Activated T-cell treated with anti-CD3 and anti-CD28 coated beads, Interleukin-2, amount 50 U/mL, for 1 hour (primary cell): ENCODE measurements at places on chromosomes 6 and 20.
A peak's percentile ranks its signal among the peaks of the same experiment; 100 is the strongest.

GRCh38 chr6:52108128-52108527 lies 20.7 kb upstream of the PKHD1 start:
- DNase-seq: no peak

DNA sequence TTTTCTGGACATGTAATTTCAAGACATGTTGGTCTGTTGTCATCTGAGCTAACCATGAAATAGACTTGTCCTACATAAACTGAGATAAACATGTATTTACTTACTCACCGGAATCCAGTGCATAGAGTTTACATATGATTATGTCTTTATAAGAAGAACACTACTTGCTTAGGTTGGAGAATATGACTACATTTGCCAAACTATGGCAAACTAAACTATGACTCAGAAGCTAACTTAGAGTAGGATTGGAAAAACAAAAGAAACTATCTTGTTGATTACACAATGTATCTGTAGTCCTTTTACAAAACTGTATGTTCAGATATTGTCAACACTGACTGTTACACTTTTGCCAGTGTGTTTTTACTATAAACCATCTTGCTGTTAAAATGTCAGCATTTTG lies 113.3 kb downstream of the CRYBG1 start:
- DNase-seq: no peak

DNA sequence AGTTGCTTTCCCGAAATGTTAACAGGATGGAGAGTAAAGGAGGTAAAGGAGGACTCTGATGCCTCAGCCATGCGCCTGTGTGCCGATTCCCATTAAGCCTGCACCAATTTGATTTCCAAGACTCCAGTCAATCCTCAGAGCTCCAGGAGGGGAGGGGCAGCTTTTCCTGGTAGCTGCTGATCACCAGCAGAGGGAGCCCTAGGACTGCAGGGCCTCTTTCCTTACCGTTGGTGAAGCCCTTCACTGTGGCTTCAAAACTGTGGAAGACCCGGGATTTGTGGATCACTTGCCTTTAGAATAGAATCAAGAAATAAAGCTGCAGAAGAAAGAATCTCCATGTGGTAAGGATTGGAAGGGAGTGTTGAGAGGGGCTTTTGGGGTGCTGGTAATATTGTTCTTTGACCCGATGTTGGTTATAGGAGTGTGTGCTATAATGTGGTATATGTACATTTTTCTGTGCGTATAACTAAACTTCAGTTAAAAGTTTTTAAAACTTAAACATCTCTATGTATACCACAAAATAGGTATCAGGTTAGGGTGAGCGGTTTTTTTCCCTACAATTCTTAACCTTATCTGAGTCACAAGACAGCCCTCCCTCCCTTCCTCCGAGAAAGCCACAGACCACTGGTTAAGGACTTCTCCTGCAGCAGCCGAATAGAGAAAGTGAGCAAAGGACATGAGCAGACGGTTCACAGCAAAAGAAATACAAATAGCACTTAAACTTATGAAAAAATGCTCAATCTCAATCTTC lies 6.9 kb upstream of the OSER1 start:
- peak; percentile 63 for DNase-seq

DNA sequence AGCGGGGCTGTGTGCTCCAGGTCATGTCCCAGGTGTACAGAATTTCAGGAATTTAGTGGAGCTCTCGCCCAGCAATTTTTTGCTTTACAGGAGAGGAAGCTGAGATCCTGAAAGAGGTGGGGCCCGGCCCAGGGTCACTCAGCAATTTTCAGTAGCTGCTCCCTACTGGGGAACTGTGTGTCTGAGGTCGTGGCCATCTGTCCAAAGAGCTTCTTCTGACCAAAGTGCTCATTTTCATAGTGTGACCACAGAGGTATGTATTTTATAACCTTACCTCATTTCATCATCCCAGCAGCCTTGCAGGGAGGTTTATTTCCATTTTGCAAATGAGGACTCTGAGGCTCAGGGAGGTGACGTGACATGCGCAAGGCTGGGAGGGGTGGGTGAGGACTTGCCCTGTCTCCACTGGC lies 46.3 kb downstream of the FAM209B start:
- DNase-seq: no peak

GRCh38 chr20:22411627-22412450 lies 172.5 kb downstream of the FOXA2 start:
- DNase-seq: no peak

GRCh38 chr6:98657764-98658163 lies 176.6 kb upstream of the POU3F2 start:
- no peak for DNase-seq

- DNase-seq: no peak
Observed at GRCh38 chr6:25332655-25333071, 53.5 kb downstream of the CARMIL1 start.

GRCh38 chr6:163739408-163739725 lies 324.8 kb downstream of the QKI start:
- DNase-seq: no peak

GRCh38 chr6:43021270-43022047 lies at the start of gene RRP36:
Gene RRP36 (plus strand): TSS chr6:43021623. CDS start chr6:43021655, 32 bp downstream.
- DNase-seq: peak; percentile 72

- no peak for DNase-seq
Observed at GRCh38 chr6:168368936-168369335, 49.4 kb upstream of the DACT2 start.

DNA sequence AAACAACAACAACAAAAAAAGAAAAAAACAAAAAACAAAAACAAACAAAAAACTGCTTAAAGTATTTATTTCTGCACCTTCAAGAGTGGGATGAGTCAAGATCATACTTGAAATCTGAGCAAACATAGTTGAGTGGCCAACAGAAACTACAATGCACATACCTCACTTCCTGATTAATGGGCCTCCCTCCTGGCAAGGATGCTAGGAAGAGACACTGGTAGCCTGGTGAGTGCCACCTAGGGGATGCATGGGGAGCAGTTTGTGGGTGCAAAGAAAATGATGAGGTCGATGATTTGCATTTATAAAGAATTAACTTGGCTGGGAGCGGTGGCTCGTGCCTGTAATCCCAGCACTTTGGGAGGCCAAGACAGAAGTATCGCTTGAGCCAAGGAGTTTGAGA lies 808.1 kb downstream of the MAFB start:
- DNase-seq: no peak

DNA sequence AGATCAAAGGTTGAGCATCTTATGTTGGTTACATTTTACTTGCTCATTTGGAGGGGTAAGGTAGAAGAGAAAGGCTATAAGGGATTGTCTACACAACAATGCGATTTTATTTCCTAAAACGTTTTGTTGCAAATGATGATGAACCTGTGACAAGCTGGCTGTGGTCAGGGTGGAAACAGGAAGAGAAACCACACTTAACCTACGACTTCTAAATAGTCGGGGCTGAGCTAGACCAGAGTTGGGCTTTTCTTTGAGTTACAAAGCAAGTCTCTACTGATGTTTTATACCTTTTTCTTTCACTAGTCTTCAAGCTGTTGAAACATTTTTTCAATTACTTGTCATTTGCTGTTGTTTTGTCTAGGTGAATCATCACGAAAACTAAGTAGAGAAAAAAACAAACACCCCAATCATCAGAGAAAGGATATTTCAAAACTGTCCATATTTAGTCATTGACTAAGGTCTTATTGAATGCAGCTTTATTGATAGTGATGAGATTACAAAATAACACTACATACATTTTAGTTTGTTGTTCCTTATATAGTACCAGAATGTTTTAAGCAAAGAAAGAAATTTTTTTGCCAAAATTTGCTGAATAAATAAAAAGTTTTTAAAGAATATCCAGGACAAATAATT lies 18.0 kb downstream of the KLHL31 start:
- DNase-seq: no peak

GRCh38 chr6:81764531-81764930 lies 12.1 kb upstream of the TENT5A start:
- DNase-seq: no peak

DNA sequence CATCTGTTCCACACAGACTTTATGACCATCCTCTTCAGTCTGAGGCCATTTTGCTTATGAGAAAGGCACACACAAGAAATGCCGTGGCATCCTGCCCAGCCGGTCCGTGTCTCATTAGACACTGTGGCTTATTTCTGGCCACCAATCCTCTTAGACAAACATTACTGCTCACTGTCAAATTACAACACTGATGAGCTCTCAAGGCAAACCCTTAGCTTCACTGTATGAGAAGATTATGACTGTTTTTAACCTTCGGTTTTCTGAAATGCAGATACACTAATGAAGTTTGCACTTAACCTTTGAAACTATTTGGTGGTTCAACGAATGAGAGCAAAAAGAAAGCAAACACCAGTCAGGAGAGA lies 50.5 kb upstream of the DST start:
- DNase-seq: no peak

GRCh38 chr6:96276856-96277255 lies 244.8 kb upstream of the UFL1 start:
- DNase-seq: no peak

DNA sequence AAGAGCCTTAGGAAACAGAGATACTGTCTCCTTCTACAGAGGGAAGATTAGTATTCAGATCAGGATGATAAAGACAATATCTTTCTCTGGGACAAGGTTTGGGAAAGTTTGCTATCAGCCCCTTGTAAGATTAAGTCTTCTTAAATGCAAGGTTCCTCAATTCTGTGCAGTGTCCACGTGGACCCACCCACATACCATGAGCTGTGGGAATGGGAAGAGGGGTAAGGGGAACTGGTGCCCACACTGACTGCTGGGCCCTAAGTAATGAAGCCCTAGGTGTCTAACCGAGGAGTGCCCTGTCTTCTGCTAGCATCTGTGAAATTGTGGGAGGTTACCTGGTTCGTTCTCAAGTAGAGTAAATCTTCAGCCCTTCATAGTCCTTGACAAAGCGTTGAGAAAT lies 5.8 kb upstream of the SSTR4 start:
- DNase-seq: no peak

DNA sequence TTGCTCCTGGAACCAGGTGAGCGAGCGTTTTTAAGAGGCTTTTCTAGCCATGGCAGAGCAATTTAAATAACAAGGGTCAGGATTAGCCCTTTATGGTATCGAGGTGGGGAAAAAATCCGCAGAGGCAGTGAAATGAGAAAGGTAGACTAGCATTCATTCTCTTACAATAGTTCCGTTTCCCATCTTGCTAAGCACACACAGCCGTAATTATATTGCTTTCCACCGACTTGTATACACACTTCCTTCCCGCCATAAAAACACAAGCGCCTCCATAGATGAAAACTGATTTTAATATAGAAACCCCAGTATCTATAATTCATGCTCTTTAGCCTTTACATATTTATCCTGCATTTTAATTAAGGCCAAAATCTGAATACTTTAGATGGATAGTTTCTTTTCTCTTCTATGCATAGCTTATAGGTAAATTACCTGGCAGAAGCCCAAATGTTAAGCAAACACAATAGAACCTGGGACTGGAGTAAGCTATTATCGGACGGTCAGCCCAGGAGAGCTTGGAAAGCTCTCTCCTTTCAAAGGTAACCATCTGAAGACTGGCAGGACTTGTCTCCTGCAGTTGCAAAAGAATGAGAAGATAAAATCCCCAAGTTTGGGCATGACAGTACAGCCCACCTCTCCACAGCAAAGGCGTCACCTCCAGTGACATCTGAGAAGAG lies 90.9 kb upstream of the MC3R start:
- no peak for DNase-seq
